Stimulated activated CD8-positive, alpha-beta memory T cell treated with anti-CD3 and anti-CD28 coated beads, Interleukin-4, amount 100 ng/mL, for 1 hour (primary cell): ENCODE measurements at places on chromosomes 2 and 18.

GRCh38 chr2:26605195-26605998 is 35.8 kb downstream of the CIB4 start:
- DNase-seq: no peak

GRCh38 chr2:72154386-72154975 is 6.8 kb upstream of the CYP26B1 start:
- DNase-seq: no peak

DNA sequence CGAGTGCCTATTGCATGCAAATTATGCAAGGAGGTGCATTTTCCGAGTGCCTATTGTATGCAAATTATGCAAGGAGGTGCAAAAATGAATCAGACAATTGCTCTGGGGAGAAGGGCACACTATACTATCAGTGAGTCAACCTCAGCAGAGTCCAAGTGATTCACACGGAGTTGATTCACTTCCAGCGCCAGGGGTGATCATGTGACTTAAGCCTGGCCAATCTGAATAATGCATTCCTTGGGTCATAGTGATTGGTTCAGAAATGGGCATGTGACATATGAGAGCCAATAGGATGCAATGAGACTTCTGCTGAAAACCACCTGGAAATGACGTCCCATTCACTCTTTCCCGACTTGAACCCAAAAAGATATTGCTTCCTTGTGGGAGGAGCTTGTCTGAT is 152.2 kb downstream of the DAW1 start:
- DNase-seq: no peak

- no peak for DNase-seq
These were observed 9.7 kb upstream of the ZNF516 start for GRCh38 chr18:76504749-76505148.

- DNase-seq: no peak
These were observed 871.0 kb downstream of the EPHA4 start for GRCh38 chr2:220701115-220701514.

- no peak for DNase-seq
These were observed 110.9 kb upstream of the PNPT1 start for GRCh38 chr2:55804535-55804934.

DNA sequence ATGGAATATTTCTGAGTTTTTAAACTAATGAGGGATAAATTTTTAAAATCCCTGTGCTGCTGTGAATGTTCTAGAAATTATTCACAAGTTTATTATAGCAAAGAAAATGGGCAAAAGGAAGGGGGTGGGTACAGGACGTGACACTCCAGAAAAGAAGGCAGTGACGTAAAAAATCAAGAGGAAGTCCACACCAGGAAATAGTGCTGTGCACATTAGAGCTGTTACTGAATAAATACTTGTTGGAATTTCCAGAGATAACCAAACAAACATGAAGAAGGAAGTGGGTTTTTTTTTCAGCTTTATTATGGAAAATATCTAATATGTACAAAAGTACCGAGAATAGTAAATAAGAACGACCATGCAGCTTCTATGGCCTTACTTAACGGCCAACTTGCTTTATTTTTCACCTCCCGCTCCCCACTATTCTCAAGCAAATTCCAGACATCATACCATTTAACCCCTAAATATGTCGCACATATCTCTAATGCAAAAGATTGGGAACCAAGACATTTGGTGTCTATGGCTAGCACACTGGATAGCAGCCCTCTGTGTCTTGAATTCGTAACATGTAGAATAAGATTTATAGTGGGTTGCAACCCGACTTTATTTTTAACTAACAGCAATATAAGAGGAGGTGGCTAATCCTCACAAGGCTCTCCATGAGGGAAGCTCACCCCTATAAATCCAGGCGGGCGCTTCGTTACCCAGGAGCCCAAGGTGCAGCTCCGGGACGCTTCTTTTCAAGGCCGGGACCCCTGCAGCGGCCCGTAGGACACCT is 580 bp upstream of the NDUFV2 start:
- DNase-seq: no peak

- no peak for DNase-seq
These were observed 9.1 kb upstream of the AP1S3 start for GRCh38 chr2:223846515-223846914.

GRCh38 chr2:3145471-3146021 is 232.1 kb downstream of the EIPR1 start:
- DNase-seq: no peak

- no peak for DNase-seq
These were observed 37.2 kb downstream of the AGPS start for GRCh38 chr2:177429688-177430325.

- DNase-seq: no peak
These were observed 66.1 kb upstream of the RGPD5 start for GRCh38 chr2:109727929-109728447.

DNA sequence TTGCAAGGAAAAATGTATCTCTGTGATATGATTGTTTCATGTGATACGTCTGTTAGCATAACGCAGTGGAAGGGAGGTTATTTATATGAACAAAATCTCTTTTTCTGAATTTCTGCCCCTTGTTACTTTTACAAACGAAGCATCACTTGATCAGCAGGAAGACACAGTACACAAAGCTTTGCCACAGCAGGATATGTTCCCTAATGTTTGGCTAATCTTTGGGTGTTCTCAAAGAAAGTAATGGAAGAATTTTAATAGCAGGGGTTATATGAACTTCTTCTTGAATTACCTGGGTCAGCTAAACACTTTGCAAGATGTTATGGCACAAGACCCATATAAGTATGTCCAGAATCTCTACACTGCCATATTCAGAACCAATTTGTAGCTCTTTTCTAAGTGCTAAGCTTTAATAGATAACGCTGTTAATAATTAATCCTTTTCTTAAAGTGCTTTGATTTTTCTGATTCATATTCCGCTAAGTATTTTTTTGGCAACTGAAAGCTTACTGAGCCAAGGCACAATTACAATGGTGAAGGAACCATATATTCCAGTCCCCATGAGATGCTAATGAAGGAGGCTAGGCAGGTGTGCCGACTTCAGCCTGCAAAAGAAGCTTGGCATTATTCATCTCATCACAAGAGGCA is 33.2 kb upstream of the TRIB2 start:
- DNase-seq: no peak

DNA sequence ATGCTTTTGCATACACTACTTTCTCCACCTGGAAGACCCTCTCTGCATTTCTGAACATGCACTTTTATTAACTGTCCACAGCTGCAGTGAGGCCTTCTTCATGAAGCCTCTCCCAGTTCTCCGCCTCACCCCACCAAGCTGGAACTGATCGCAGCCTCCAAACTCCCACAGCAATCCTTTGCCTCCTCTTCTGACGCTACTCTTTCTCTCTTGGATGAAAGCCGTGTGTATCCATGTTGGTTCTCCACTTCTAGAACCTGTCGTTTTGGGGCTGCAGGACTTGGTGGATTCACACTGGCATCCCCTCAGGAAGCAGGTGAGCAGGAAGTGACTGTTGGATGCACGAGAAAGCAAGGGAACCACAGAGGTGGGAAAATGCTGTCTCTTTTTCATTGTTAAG is 288.6 kb downstream of the MYCN start:
- DNase-seq: no peak

- DNase-seq: no peak
These were observed 45.3 kb downstream of the CD28 start for GRCh38 chr2:203751685-203752271.

DNA sequence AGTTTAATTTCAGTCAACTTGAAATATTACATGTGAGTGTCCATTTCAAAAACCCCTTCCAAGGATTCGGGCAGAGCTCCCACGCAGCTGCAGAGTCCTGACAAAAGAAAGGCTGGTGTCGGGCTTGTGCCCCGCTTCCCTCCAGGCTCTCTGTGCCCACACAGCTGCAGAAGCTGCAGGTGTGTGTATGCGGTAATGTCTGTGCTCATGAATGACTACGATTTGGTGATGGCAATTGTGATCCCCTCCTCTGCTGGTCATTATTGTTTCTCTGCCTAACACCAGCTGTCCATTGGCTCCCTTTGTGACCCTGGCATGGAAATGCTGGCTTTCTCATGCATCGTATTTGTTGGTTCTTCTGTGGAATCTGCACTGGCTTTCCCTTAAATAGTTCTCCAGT is 224.8 kb downstream of the NUP35 start:
- DNase-seq: no peak

- DNase-seq: no peak
These were observed 83.0 kb downstream of the TAF4B start for GRCh38 chr18:26309281-26309680.

GRCh38 chr2:96538487-96539214 is 2.1 kb downstream of the ARID5A start:
- peak; percentile 78 for DNase-seq

DNA sequence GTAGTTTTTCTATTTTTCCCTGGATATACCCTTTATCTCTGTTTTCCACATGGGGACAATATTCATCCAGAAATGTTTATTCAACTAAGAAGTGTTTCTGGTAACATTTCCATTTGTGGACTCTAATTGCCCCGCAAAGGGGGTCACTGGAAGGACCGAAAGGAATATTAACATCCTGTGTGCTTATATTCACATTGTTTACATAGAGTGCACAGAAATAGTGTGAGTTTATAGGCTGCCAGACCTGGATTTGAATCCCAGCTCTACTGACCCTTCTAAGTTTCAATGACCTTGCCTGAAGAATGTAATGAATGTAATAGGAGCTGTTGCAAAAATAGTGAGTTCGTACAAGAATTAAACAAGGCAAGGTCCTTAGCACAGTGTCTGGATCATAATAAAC is 152.9 kb upstream of the NCKAP5 start:
- DNase-seq: no peak

DNA sequence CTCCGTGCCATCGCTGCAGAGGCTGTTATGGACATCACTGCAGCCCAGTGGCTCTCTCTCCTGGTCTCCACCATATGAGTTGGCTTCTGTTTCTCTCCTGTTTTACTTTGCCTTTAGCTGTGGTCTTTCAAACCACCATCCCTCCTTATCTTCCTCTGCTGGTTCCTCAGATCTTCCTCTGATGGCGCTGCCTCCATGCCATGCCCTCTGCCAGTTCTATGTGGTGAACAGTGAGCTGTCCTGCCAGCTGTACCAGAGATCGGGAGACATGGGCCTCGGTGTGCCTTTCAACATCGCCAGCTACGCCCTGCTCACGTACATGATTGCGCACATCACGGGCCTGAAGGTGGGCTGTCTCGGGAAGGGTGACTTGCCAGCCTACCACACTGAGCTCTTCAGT is 13.1 kb downstream of the TYMS start:
- DNase-seq: no peak

GRCh38 chr2:168490015-168490874 is 34.2 kb downstream of the CERS6 start:
- DNase-seq: no peak

DNA sequence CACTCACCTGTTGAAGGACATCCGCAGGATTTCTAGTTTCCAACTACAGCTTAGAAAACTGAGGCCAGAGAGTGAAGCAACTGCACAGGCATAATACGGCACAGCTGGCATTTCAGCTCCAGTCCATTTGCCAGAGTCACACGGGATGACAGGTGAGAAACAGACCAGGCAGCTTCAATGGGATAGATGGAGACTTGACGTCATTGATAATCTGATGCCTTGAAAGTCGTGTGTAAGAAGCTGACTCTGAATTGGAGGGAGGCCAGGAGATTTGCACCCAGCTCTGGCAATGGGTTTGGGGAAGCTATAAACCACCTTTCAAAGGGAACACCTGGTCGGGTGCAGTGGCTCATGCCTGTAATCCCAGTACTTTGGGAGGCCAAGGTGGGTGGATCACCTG is 12.4 kb upstream of the DNMT3A start:
- no peak for DNase-seq

DNA sequence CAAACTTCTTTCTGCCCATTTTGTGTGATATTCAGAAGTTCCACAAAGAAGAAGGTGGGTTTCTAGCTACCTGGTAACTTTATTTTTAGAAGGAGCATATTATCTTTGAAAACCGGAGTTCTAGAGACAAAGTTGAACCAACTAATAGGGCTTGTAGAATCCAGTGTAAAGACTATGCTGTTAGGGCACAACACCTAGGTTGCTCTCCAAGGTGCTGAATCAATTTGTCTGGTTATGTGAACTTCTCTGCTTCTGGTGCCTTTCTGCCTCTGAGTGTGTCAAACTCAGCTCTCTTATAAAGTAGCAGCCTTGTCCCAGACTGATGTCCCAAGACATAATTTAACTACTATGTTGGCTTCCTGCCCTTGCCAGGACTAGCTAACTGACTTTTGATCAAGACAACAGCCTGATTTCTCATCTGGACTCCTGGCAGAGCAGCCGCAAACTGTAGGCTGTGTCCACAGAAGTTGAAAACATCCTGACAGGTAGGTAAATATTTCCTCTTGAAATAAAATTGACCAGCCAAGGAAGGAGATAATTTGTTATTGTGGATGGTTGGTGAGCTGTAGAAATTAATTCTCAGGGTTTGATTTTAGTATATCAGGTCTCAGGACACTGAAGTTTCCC is 119.4 kb downstream of the CYRIA start:
- no peak for DNase-seq
